ENCODE measurements at places on chromosomes 11 and 22.

GRCh38 chr22:25347752-25348102 is 128.3 kb downstream of the CRYBB2 start:
- H3K27me3 ChIP-seq: no peaks in the 10 kb centered on the region
- H3K27ac ChIP-seq: no peak overlapping the region
- DNase-seq: no peak
- no peak overlapping the region for H3K4me3 ChIP-seq
- no peaks in the 10 kb centered on the region for H3K4me1 ChIP-seq
- peaks cover 14% of the 10 kb centered on the region for H3K36me3 ChIP-seq

- H3K4me3 ChIP-seq: no peak overlapping the region
- DNase-seq: no peak
- H3K4me1 ChIP-seq: no peaks in the 10 kb centered on the region
- H3K36me3 ChIP-seq: no peaks in the 10 kb centered on the region
- H3K27ac ChIP-seq: no peak overlapping the region
Measured at GRCh38 chr22:43733138-43733537, 79.0 kb downstream of the EFCAB6 start.

- H3K36me3 ChIP-seq: no peaks in the 10 kb centered on the region
- no peak overlapping the region for H3K27ac ChIP-seq
- H3K4me1 ChIP-seq: peaks cover 44% of the 10 kb centered on the region
Measured at GRCh38 chr11:65491614-65492386, 7.0 kb upstream of the MALAT1 start.

GRCh38 chr11:122852074-122852795 is 13.9 kb downstream of the CRTAM start:
- H3K36me3 ChIP-seq: peaks cover 20% of the 10 kb centered on the region
- peak overlapping the region; percentile 19 for H3K27ac ChIP-seq
- no peaks in the 10 kb centered on the region for H3K27me3 ChIP-seq
- H3K4me1 ChIP-seq: peaks cover 58% of the 10 kb centered on the region

DNA sequence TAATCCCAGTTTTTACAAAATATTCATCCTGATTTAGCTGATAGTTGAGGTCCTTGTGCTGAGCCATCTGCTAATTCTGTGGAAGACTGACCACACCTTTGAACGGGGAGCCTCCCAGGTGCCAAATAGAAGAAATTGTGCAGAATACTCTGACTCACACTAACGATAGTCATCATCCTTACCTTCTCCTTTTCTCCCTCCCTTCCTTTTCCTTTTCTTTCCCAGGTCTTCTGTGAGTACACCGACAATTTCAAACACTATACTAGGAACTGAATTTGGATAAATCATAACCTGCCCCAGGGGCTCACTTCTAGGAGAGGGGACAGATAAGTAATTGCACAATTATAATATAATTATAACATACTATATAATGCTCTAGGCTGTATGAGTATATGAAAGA is 73.1 kb upstream of the CTSC start:
- DNase-seq: no peak
- H3K4me1 ChIP-seq: peaks cover 10% of the 10 kb centered on the region
- no peaks in the 10 kb centered on the region for H3K27me3 ChIP-seq
- no peak overlapping the region for H3K4me3 ChIP-seq
- no peak overlapping the region for H3K27ac ChIP-seq

- DNase-seq: no peak
- H3K27ac ChIP-seq: no peak overlapping the region
- no peaks in the 10 kb centered on the region for H3K27me3 ChIP-seq
- H3K4me3 ChIP-seq: no peak overlapping the region
- no peaks in the 10 kb centered on the region for H3K4me1 ChIP-seq
Measured at GRCh38 chr11:5223686-5224085, 3.2 kb downstream of the HBB start.

DNA sequence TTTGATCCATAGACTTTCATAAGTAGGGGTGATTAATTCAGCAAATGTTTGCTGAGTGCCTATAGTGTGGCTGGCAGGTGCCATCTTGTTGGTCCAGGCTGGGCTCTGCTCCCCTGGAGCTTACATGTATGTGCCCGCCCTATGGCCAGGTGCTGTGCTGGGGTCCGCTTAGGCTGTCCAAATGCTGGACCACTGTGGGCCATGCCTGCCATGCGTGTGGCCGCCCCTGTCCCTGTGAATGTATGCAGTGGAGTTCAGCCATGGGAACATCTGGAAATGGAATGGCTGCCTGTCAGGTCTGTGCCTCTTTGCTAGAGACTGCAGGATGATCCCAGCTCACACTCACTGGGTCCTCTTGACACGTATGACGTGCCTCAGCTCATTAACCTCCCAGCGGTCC is 594.6 kb downstream of the TBC1D22A start:
- no peaks in the 10 kb centered on the region for H3K36me3 ChIP-seq
- no peaks in the 10 kb centered on the region for H3K27me3 ChIP-seq
- H3K4me3 ChIP-seq: no peak overlapping the region
- H3K4me1 ChIP-seq: no peaks in the 10 kb centered on the region
- H3K27ac ChIP-seq: no peak overlapping the region

DNA sequence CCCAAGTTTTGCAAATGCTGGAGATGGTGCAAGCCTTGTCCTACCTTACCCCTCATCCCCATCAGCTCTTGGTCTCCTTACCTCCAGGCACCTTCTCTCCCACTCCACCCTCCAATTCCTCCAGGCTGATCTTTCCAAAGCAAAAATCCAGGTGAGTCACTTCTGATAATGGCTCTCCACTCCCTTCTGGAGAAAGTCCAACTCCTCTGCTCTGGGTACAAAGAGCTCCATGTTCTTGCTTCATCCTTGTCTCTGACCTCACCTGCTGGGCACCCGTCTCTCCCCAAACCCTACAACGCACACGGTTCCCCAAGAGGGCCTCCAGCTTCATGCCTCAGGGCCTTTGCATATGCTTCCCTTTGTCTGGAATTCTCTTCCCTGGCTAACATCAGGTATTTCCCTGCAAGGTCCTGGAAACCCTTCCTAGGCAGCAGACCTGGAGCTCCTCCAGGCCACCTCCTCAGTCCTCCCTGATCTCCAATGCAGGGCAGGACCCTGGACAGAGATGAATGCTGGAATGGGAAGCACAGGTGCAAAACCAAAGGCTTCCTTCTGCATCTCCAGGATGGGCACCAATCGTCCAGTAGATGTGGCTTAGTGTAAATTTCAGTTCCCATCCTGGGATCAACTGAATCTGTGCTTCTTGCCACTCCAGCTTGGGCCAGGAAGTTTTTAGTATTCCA is 22.7 kb downstream of the IFT27 start:
- no peak overlapping the region for H3K4me3 ChIP-seq
- peaks cover 3% of the 10 kb centered on the region for H3K27me3 ChIP-seq
- H3K36me3 ChIP-seq: no peaks in the 10 kb centered on the region
- H3K27ac ChIP-seq: no peak overlapping the region

DNA sequence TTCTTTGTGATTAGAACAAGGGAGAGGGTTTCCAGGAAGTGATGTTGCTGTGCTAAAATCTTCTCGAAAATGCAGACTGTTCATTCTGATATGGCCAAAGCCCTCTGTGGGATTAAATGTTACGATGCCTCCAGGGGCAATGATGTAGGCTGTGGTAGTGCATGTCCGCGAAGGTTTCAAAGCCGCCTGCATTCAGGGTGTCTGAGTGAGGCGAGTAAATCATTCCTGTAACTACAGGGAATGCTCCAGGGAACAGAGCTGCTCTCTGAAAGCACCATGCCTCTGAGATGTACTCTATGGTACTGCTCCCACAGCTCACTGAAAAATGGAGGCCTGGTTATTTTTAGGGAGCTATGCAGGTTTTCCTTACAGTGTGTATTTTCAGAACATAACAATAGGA is 21.2 kb downstream of the PDGFD start:
- no peaks in the 10 kb centered on the region for H3K36me3 ChIP-seq
- H3K27me3 ChIP-seq: no peaks in the 10 kb centered on the region
- H3K27ac ChIP-seq: no peak overlapping the region
- H3K4me3 ChIP-seq: no peak overlapping the region

GRCh38 chr11:71446942-71447688 is 1.1 kb downstream of the DHCR7 start:
- DNase-seq: peak; percentile 23
- no peak overlapping the region for H3K4me3 ChIP-seq
- no peaks in the 10 kb centered on the region for H3K27me3 ChIP-seq
- peaks cover 2% of the 10 kb centered on the region for H3K36me3 ChIP-seq
- peaks cover 26% of the 10 kb centered on the region for H3K4me1 ChIP-seq

DNA sequence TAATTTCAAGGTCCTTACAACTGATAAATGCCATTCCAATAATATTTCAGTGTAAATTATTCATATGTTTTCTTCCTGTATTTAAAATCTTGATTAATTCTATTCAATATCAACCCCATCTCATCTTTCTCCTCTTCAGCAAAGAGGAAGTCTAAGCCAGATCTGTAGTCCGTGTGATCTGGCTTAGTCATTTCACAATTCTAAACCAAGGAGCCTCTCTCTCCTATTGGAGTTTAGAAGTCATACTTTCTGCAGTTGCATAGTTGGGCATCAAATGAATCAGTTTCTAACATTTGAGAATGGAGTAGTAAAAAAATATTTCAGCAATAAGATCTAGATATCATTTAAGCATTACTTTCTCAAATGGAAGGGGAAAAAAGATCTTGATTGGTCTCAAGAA is 354.9 kb downstream of the JRKL start:
- H3K36me3 ChIP-seq: no peaks in the 10 kb centered on the region
- no peaks in the 10 kb centered on the region for H3K27me3 ChIP-seq
- H3K4me3 ChIP-seq: no peak overlapping the region
- H3K4me1 ChIP-seq: no peaks in the 10 kb centered on the region

DNA sequence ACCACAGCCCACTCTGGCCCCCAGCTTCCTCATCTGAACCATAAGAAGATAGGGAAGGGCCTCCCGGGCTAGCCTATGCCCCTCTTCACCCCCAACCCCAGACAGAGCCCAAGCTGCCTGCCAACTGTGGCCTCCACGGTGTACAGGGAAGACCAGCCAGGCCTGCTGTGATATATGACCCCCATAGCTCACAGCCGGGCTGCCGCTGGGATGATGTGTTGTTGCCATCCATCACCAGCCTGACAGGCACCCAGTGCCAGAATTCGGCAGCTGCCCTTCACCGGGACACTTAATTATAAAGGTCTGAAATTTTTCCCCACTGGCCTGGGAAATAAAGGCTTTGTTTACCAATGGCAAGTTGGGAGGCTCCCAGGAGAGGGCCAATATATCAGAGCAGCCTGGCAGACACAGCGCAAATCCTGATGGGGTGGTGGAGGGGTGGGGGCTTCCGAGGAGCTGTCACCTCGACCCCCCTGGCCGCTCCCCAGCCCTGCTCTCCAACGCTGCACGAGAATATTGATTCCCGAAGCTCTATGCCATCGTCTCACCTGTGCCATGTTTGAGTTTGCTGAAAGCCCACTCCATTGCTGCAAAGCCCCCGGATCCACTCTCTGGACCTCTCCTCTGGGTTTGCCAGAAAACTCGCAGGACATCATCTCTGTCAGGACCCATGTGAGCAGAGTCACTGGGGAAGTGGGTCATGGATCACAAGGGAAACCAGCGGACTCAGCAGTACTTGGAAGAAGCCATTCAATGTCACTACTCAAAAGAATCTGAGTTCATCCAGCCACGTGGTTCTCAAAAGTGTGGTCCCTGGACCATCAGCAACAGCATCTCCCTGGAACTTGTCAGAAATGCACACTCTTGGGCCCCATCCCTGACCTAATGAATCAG is 296.9 kb downstream of the MN1 start:
- no peak overlapping the region for H3K27ac ChIP-seq
- no peaks in the 10 kb centered on the region for H3K27me3 ChIP-seq
- no peaks in the 10 kb centered on the region for H3K4me1 ChIP-seq
- no peak for DNase-seq
- no peaks in the 10 kb centered on the region for H3K36me3 ChIP-seq

- no peaks in the 10 kb centered on the region for H3K27me3 ChIP-seq
- DNase-seq: no peak
- H3K4me1 ChIP-seq: no peaks in the 10 kb centered on the region
- no peaks in the 10 kb centered on the region for H3K36me3 ChIP-seq
- no peak overlapping the region for H3K4me3 ChIP-seq
- no peak overlapping the region for H3K27ac ChIP-seq
Measured at GRCh38 chr11:87330187-87330601, 292.5 kb downstream of the TMEM135 start.

All from natural killer cell (primary cell).